Lung microvascular endothelial cell (primary cell): ENCODE measurements at places on chromosomes 1 and 21.

DNA sequence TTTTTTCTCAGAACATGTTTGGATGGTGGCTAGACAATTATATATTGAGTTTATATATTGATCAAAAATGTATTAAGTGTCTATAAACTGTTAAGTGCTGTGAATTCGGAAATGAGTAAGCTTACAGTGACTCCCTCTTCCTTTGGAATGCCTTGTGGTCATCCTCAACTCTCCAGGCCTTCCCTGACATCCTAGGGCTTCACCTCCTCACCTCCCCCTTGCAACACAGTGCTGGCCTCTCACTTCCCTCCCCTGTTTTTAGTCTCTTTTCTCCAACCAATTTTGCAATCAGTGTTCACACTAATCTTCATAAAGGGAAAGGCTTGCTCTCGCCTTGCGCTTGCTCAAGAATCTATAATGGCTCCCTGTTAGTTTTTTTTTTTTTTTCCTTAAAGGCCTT lies 95.1 kb upstream of the C1orf21 start:
- DNase-seq: no peak

DNA sequence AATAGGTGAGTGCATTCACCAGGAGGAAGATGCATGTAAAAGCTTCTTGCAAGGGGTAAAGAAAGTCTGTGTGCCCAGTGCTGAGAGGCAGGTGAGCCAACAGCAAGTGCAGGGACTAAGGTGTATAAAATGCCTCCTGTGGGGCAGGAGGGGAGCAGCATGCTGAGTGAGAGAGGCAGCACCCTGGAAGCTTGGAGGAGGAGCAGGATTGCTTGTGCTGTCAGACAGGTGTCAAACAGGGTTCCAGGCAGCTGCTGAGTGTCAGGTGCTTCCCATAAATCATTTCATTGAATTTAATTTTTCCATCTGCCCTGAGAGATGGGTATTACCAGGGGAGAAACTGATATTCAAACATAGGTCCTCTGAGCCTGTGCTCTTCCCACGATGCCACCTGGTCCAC lies 13.9 kb downstream of the BSND start:
- DNase-seq: no peak

GRCh38 chr1:31939484-31940329 lies 1.5 kb upstream of the PTP4A2 start:
- DNase-seq: peak; percentile 79

GRCh38 chr21:38413958-38414548 lies 84.2 kb downstream of the ERG start:
- no peak for DNase-seq

DNA sequence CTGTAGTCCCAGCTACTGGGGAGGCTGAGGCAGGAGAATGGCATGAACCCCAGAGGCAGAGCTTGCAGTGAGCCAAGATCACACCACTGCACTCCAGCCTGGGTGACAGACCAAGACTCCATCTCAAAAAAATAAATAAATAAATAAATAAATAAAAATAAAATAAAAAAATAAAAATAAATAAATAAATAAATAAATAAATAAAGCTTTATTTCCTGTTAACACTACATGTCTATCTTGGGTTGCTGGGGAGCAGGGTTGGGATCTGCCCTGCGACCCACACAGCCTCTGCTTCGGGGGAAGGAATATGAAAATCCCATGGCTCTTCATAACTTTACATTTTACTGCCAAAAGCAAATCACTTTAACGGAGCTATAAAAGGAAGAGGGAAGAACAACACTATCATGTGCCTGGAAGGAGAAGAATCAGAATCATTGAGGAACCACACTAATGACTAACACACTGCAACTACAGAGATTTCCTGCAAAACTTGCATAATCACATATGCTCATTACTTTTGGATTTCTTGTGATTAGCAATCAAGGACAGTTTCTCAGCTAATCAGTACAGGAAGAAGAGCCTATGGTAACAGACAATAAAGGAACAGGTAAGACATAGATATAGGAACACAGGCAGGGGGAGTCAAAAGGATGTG lies 72.8 kb upstream of the CD55 start:
- DNase-seq: peak; percentile 8

DNA sequence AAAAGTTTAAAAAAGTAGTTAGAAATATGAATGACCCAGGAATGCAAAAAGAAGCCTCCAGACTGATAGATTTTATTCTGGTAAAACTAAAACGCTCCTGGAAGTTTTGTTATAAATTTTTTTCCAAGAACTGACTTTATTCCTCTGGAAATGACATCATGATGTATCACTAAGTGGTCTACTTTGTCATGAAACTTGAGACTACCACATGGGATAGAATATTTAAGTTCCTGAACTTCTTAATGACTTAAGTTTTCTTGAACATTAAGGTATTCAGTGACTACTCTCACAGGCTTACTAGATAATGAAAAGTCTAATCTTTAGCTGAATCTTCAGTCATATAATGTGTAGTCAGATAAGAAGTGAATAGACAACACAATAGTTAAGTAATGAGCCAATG lies 842.2 kb downstream of the USP25 start:
- DNase-seq: peak; percentile 41
